ENCODE measurements at places on chromosomes 5 and 9.
A peak's percentile ranks its signal among the peaks of the same experiment; 100 is the strongest.

DNA sequence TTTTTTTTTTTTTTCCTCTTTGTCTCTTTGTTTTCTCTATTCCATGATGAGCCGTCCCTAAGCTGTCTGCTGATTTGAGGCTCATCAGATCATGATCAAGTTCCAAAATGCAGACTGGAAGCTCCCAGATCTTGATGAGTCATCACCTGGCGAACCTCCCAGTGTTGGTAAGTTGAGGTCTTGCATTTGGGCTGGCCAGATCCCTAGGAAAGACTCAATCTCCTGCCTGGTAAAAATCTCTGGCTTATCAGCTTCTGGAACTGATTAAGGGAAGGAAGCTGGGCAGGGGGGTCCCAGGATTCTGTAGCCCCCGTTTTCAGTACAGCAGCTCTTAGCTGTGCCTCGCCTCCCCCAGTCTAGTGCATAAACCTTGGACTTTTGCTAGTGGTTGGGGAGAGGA is 69.0 kb downstream of the TSPAN17 start:
- peak; percentile 78 for DNase-seq

GRCh38 chr9:75669721-75670120 is 220.8 kb upstream of the PCSK5 start:
- no peak for DNase-seq

DNA sequence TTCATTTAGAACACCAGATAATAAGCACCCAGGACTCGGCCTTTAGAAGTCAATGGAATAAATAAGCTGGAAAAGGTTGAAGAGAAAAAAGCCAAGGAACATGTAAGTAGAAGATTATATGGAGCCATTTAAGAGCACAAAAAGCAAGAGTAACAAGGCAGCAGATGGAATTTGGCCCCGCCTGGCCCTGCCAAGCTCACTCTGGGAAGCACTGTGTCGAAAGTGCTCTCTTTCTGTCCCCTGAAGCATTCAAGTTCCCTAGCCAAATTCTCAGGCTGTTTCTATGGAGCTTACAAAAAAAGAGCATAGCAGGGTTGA is 73.0 kb upstream of the GPR151 start:
- no peak for DNase-seq

DNA sequence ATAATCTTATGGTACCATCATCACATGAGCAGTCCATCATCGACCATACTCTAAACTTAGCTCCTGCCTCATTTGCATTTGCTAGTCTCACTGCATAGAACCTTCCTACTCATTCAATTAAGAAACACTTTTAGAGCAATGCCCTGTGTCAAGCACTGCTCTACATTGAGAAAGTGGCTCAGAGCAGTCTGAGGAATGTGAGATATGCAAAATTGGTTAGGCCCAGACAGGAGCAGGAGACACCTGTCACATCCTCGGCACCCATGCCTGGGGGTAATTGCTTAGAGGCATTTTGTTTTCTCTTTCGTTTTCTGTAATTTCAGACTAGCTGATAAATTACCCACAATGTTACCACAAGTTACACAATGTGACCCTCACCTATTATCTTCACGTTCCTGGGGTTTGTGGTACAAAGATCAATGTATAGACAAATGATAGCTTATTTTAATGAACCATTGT is 4.9 kb upstream of the RARS1 start:
- no peak for DNase-seq

- no peak for DNase-seq
Observed at GRCh38 chr9:136466155-136466541, 16.7 kb downstream of the SEC16A start.
